ENCODE measurements at places on chromosomes 1 and 21. TPM values are rescaled to one million over a fixed set of nuclear protein-coding genes. Genes with fewer than 3 reads are reported as not detected.
A peak's percentile ranks its signal among the peaks of the same experiment; 100 is the strongest.

GRCh38 chr1:227951624-227952373 lies 4.1 kb upstream of the WNT9A start:
- peak; percentile 71 for DNase-seq

DNA sequence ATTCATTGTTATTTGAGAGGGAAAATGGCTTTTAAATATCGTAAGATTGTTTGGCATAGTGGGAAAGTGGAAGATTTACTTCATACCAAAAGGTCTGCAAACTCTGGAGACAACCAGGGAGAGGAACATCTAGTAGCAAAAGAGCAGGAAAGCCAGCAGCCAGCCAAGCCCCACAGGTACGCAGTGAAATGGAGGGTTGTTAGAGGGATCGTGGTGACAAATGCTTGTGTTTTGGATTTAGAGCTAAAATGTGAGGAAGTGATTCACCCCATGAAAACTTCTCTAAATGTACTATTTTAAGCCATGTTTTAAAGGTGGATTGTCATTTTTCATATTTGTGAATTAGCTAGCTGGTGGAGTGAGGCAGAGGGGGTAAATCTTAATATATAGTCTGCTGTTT lies 69.3 kb downstream of the RPS6KC1 start:
- DNase-seq = no peak

Gene ELAPOR1
- total RNA-seq = 20.8 TPM

- DNase-seq = no peak
These were observed 318.5 kb upstream of the RUNX1 start for GRCh38 chr21:35367553-35367952.

DNA sequence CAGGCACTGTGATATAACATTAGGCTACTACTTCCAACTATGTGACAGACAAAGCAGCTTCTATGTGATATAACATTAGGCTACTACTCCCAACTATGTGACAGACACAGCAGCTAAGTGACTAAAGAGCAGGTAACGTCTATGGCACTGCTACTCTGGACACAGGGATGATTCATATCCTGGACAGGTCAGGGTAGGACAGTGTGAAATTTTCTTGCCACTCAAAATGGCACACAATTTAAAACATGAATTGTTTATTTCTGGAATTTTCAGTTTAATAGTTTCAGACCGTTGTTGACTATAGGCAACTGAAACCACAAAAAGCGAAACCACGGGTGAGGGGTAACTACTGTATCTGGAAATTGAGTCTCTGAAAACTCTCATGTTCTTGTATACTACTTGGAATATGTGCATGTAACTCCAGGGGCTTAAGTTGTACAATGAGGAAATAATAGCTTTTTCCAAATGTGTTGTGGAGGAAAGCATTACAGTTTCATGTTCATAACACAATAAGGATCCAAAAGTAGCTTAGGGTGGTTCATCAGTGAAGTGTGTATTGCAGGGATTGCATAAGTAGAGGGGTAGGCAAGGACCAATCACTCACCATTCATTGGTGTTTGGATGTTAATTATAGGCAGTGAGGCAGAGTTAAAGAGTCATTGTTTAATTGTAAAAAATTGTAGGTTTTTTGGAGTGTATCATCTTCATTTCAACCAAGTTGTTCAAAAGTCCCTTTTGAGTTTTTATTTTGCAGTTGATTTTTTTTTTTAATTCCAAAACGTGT lies 5.3 kb downstream of the DTL start:
- no peak for DNase-seq

GRCh38 chr1:197783510-197783948 lies 8.2 kb upstream of the DENND1B start:
- DNase-seq = no peak

GRCh38 chr1:164560121-164560541 lies 1.1 kb downstream of the PBX1 start:
- no peak for DNase-seq

DNA sequence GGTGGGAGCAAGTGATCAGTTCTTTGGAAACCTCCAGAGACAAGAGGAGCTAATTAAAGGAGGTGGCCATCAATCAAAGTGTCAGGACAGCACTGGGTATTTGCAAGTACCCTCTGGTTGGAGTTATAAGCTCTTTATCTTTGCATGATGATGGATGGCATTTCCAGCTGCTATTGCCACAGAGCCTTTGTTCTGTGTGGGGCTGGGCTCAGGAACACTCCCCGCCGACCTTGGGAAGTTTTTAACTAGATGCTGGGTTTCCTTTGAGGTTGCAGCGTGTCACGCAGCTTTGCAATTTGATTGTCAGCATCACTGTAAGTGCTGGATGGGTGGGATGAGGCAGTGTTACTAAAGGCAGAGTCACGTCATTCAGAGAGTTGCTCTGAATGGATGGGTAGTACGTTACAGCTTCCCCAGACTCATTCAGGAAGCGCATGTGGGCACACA lies 68.9 kb downstream of the CNIH3 start:
- DNase-seq = no peak

Gene TMEM9
- total RNA-seq = 32.3 TPM

GRCh38 chr1:217965156-217965786 lies 319.8 kb upstream of the RRP15 start:
- DNase-seq = no peak

Gene LRRC38
- total RNA-seq = 1.2 TPM

GRCh38 chr1:115647047-115647446 lies 5.3 kb downstream of the VANGL1 start:
- no peak for DNase-seq
